ENCODE measurements at places on chromosomes 4 and X.

DNA sequence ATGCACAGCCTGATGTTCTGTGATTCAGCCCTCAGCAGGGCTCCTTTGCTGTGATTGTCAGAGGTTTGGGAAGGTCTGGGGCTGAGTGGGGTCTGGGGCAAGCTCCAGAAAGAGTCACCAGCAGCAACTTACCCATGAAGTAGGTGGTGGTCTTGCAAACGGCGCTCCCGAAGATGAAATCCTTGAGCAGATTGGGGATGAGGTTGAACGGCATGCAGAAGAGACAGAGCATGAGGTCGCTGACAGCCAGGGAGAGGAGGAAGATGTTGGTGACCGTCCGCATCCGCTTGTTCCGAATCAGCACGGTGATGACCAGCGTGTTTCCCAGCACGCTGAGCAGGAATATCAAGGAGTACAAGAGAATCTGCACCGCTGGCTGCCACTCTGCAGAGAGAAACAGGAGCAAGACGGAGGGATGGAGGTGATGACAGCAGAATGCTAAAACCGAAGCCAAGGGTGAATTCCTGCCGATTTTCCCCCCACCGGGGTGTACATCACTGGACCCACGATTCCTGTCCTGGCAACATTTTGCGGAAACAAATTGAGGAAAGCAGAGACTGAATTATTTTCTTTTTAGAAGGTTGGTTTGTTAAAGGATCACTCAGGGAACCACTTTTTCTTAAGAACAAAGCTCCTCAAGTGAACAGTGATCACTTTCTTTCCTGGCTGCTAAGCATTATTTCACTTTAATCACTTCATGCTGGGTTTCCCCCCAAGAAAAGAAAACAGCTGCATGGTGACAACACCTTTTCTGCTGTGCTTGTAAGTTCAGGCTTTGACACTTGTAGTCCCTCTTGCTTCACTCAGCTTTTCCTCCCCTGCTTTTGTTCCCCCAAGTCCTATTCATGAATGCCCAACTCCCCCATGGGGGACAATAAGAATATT lies 941 bp downstream of the CCKAR start:
- no peak for DNase-seq

DNA sequence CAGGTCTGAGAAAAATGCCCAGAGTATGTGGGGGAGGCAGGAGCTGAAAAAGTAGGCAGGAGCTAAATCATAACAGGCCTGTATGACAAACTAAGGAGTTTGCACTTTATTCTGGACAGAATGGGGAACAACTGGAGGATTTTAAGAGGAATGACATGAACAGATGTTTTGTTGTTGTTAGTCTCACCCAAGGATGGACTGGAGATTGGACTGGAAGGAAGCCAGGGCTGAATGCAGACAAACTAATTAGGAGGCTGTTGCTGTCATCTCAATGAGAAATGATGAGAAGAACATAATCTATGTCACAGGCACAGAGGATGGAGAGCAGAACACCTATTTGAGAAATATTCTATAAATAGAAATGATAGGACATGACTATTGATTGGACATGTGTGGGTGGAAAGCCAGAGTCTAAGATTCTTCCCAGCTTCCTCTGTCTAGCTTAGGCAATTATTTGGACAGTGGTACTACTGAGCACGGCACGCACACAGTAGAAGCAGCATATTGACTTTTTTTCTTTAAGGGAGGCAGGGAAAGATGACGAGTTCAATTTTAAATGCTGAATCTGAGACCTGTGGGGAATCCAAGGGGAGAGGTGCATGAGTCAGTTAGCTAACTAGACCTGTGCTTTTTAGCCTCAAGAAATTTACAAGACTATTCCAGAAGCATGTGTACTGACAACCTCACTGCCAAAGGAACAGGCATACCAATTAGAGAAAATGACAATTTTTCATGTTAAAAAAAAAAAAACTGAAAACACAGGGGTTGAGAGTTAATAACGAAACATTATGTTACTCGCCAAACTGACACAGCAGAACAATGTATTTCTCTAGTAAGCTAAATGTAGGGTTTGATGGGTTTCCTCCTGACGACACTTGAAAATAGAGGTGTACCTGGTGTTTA lies 963 bp upstream of the USO1 start:
- DNase-seq: peak; percentile 9

- no peak for DNase-seq
Measured at GRCh38 chrX:134821901-134822300, 163.6 kb upstream of the PLAC1 start.

GRCh38 chrX:86148024-86148511 lies at the start of gene DACH2:
Gene DACH2, plus strand, starts transcription at chrX:86148451.
- DNase-seq: peak; percentile 9

DNA sequence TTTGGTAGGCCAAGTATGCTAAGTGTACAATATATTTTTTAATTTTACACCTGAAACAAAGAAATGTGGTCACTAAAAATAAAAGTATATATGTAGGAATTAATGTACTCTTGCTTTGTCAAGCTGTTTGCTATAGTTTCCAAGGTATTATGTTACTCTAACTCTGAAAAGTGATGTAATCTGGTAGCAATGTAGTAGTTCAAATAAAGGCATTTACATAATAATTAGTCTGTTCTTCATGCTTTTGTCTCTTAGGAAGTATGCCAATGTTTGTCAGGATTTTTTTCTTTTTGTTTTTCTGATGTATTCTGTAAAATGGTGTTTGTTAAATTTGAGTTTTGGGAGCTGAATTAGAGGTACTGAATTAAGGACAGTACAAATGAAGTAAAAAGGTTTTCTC lies 89.5 kb downstream of the PLS3 start:
- no peak for DNase-seq

GRCh38 chr4:126268106-126268505 lies 953.4 kb downstream of the FAT4 start:
- no peak for DNase-seq

DNA sequence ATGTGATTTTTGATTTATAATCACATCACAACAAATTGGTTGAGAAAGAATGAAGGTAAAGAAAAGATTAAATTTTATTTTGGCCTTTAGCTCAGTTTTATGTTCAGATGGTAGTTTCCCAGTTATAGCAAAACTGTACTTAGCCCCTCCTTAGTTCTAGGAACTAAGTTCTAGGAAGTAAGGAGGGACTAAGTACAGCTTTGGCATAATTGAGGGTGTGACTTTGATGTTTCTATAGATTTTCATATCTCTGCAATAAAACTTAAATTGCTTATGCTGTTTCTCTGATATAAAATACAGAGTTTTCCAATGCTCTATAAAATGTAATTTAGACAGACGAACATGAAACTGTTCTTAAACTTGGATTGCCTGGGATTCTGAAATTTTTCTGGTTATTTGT lies 46.6 kb upstream of the SLC4A4 start:
- no peak for DNase-seq

GRCh38 chr4:42627885-42628646 lies 28.8 kb downstream of the ATP8A1 start:
- DNase-seq: peak; percentile 46

DNA sequence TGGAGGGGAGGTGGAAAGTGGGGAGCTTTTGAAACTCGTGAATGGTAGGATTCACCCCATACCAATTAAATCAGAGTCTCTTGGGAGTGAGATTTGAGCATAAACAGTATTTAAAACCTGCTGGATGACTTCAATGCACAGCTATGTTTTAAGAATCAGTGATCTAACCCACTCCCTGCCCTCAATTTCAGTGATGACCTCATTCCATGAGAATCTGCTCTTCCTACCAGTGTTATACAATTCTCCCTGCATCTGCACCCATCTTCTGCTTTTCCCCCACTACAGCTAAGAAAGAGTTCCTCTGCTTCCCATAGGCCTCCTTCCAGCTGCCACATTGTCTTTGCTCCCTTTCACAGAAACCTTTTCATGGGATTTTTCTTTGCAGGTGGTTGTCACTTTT lies 18.3 kb upstream of the H2AZ1 start:
- DNase-seq: no peak

- DNase-seq: no peak
Measured at GRCh38 chr4:132646186-132646585, 502.9 kb upstream of the PCDH10 start.

DNA sequence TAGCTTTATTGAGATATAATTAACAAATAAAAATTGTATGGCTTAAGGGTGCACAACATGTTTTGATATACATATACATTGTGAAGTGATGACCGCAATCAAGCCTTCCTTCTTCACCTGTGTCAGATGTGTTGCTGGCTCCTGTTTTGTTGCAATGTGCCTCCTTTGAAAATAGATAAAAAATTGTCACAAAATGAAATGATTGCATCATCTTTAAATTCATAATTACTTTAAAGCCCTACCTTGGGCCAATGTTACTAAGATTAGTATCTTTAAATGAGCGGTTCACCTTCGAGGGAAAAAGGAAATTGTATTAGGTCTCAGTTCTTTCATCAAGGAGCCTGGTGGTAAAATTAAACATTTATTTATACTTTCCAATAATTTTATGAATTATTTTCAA lies 77.3 kb downstream of the GPRIN3 start:
- no peak for DNase-seq

GRCh38 chrX:12955882-12956703 lies 18.8 kb upstream of the TMSB4X start:
- DNase-seq: no peak

DNA sequence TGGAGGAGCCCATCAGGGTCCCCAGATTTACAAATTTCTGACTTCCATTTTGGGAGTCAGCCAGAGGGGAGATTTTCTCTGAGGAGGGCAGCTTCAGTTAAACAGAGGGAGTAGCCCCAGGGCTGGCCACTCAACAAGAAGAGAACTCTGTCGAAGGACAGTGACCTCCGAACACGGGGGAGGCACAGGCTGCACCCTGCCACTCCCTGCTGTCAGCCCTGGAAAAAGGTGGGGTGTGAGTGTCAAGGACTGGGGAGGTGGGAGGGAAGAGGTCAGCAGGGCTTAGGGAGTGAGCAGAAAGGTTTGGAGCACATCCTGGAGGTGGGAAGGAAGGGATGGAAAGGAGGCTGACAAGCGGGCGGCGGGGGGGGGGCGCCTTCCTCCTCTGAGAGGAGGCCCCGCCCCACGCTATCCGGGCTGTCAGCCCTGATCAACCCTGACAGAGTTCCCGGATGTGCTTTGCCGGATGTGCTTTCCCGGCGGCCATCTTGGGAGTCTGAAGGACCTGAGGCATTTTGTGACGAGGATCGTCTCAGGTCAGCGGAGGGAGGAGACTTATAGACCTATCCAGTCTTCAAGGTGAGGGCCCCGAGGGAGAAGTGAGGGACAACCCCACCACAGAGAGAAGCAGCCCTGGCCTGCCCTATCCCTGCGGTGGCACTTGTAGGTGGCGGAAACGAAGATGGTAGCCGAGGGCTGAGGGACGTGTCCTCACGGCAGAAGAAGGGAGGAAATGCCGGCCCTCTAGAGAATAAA lies at the start of gene MAGEC1:
Gene MAGEC1, plus strand, starts transcription at position 495 of the 756 bp plus-strand sequence. CDS start 1,179 bp downstream, outside the sequence.
- DNase-seq: peak; percentile 19

DNA sequence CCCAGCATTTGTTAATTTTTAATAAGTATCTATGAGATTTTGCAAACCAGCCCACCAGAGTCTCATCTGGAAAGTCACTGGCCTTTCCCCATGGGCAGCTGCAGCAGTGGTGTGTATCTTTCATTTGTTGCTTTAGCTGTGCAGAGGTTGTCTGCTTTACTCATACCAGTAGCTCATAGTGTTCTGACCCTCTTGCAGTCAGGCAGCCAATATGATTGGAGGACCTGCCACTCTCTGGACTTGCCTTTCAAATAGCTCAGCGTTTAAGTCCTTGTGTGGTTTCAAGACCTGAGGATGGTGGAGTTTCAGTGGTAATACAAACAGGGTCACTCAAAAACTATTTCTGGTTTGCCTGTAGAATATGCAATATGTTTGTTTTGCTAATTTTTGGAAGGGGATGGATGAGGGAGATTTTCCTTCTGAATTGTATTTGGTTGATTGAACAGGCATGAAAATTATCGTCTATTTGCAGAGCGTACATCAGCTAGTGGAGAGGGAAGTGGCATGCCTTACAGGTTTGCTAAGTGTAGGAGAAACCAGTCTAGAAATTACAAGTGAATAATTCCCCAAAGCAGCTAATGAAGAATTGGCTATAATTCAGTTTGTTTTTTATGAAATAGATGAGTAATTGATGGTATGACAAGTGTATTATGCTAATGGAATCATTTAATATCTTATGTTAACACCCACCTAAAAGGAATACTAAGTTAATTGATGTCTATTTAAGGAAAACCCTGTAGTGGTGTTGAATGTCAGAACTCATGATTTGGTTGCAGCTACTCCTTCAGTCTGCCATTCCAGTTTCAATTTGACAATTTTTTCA lies 8.9 kb downstream of the POLA1 start:
- no peak for DNase-seq

GRCh38 chrX:110759785-110760184 lies 35.8 kb downstream of the CHRDL1 start:
- no peak for DNase-seq

DNA sequence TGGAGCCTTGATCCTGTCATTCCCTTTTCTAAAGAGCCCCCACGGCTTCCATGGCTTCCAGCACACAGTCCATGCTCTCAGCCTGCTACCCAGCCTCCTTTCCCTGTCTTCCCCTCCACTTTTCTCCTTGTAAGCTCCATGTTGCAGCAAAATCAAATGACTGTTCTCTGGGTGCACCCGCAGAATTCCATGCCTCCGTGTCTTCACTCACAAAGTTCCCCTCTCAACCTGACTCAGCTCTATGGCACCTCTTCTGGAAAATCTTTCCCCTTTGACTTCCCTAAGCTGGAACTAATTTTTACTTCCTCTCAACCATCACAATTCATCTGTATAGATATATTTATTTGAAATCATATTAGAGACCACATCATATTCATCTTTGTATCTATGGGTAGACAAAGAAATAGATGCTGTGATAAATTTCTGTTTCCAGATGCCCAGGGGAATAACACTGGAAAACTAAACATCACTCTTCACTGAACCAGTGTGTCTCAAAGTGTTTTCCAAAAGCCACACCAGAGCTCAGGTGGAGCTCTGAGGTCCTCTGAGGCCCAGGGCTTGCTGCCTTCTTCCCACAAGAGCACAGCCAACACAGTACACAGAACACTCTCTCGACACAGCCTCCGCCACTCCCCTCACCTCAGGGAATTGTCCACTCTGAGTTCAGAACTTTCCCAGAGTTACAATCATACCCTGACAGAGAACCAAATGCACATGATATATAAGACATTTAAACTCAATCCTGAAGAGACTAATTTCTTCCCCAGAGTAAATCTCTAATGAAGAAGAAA lies 3.3 kb downstream of the SETD7 start:
- no peak for DNase-seq

- DNase-seq: peak; percentile 65
Measured at GRCh38 chr4:113675731-113676697, 85.5 kb downstream of the CAMK2D start.

GRCh38 chrX:132258509-132258908 lies 39.3 kb upstream of the RAP2C start:
- DNase-seq: no peak

DNA sequence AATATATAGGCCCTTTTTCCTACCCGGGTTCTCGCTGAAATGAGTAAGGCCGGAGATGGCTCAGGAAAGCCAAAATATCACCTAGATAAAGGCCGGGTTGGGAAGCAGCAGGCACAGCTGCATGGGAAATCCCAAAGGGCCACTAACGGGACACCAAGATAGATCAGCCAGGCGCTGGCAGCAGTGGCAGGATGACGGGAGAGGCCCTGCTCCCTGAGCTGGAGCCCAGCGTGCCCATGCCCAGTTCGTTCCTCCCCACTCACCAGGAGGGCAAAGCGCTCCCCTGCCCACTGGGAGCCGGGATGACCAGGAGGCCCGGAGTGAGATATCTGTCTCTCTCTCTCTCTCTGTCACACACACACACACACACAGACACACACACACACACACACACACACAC lies 109.8 kb downstream of the DCTD start:
- no peak for DNase-seq

- no peak for DNase-seq
Measured at GRCh38 chr4:54902976-54903375, 222.4 kb downstream of the KDR start.

Measured in NCI-H446 (cell line).